NCI-H1436 treated with DMSO at 0.1 percent for 48 hours (cell line): ENCODE measurements at places on chromosomes 2 and 18.

- DNase-seq: no peak
Observed at GRCh38 chr2:33122726-33123125, 176.0 kb downstream of the LTBP1 start.

- DNase-seq: no peak
Observed at GRCh38 chr2:12127638-12128037, 381.2 kb downstream of the LPIN1 start.

DNA sequence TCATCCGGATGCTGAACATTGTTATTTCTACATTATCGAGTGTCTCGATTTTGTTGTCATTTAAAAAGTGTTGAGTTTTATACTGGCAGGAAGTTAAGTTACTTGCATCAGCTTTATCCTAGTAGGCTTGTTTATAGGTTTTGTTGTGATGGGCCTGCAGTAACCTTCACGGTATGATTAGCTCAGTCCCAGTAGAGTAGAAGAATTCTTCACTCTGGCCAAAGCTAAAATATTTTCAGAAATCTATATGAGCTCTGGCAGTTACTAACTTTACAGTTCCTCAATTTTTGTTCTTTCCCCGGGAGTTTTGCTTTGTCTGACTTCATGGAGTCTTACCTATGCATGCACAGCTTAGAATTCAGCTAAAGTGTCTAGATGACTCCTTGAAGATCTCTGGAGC is 294.9 kb downstream of the NAPG start:
- no peak for DNase-seq

DNA sequence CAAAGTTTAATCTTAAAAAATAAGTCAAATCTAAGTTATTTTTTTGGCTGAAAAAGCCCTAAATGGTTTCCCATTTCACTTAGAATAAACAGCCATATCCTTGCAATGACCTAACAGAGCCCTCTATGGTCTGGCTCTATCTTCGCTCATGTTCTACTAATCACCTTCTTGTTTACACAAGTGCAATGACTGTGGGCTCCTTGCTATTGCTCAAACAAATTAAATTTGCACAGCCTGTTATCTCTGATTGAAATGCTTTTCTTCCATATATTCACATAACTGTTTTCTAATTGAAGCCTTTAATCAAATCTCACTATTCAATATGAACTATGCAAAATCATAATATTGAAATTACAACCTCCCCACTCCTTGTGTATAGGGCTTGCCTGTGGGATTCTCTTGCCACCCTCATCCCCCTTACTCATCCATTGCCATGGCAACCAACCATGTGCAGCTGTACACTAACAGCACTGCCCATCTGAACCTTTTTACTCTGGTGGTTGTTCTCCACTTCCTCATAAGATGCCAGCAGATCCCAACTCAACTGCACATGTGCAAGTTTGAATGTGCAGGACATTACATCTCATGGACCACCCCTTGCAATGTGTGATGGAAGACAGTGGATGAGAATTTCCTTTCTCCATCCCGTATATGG is 1083.2 kb downstream of the SOCS6 start:
- DNase-seq: no peak

- DNase-seq: no peak
Observed at GRCh38 chr2:215535125-215535668, 99.3 kb upstream of the FN1 start.

DNA sequence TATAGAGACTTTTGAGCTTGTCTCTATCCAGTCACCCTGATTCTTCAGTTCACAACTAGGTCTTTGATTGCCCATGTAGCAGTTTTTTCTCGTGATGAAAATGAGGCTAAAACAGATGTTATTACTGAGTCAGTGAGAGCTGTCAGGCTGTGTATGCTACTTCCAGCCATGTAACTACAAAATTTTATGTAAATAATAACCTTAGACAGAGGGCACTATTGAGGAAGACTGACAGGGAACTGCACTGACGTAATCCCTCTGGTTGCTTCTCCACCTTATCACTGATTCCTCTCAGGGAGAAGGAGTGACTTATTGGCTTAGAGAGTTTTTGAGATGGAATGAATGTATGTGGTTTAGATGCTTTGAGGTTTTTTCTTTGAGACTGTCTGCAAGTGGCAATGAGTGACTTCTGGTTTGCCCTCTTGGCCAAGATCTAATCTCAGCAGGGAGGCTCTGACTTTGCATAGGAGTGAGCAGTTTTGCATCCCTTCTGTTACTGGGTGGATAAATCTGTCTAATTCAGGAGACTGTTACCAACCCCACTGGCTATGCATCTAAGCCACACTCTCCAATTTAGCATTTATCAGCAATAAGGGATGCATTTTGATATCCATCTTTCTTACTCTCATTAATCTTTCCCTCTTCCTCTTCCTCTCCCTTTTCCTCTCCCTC is 555.2 kb upstream of the FANCL start:
- no peak for DNase-seq

DNA sequence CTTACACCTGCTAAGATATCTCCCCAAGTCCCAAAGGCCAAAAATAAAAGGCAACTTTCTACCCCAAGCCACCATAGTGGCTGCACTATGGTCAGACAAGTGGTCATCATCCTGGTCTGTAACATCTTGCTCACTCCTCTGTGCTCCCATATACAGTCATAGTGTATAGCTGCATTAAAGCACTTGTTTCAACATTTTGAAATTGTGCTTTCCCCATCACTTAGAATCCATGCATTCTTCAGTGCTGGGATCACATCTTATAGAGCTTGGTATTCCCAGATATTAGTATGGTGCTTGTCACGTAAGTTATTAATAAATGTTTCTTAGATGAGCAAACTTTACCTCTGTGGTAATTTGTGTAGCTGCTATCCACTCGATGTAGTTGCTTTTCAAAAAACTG is 40.4 kb upstream of the CDC42EP3 start:
- no peak for DNase-seq

GRCh38 chr2:222434204-222434603 is 9.9 kb downstream of the SGPP2 start:
- no peak for DNase-seq

DNA sequence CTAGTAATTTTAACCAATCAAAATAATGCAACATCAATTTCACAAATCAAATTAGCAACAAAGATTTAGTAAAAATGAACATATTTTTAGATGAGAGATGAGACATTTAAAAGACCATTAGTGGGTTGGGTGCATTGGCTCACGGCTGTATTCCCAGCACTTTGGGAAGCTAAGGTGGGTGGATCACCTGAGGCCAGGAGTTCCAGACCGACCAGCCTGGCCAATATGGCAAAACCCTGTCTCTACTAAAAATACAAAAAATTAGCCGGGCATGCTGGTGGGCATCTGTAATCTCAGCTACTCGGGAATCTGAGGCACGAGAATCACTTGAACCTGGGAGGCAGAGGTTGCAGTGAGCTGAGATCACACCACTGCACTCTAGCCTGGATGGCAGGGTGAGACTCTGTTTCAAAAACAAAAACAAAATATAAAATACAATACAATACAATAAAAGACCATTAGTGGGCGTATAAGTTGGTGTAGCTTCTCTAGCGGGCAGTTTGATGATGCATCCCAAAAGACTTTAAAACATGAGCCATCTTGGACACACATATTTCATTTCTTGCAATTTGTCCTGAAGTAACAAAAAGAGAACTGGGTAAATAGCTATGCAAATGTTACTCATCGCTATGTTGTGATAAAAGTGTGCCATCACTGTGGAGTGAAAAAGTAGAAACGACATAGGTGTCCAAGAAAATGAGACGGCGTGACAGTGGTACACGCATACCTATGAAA is 101.8 kb downstream of the COL6A3 start:
- no peak for DNase-seq

DNA sequence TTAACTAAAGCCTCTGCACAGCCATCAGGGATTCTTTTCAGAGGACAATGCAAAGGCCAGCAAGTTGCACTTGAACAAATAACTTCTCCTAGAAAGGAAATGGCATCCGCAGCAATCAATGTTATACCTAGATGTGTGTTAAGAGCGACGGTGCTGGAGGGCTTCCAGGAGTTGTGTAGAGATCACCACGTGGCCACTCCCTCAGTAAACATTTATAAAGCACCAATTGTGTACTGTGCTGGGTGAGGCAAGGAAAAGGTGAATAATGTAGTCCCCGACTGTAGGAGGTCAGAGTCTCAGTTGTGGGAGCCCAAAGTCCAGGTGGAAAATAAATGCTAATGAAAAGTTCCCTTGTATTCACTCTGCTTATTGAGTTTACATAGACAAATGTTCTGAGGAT is 135.0 kb downstream of the ALK start:
- no peak for DNase-seq

GRCh38 chr2:75558786-75559679 is 1.7 kb downstream of the EVA1A start:
- DNase-seq: no peak

DNA sequence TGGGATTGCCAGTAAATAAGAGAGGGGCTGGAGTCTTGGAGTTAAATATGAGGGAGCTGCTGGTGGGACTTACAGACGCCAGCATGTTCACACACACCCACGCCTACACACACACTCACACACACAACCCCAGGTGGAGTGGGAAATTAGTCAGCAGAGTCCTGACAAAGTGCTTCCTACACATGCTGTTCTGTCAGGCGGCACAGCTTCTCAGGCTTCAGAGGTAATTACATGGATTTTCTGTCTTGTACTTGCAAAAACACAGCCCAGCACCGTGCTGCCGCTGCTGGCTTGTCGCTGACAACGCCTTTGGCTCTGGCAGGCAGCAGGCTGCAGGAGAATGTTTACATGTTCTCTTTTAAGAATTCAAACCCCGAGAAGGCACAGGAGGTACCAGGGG is 1186.3 kb upstream of the CELF4 start:
- DNase-seq: no peak

GRCh38 chr2:24643051-24643450 is 150.1 kb downstream of the PTRHD1 start:
- no peak for DNase-seq

GRCh38 chr2:225637259-225637658 is 237.7 kb downstream of the NYAP2 start:
- no peak for DNase-seq

DNA sequence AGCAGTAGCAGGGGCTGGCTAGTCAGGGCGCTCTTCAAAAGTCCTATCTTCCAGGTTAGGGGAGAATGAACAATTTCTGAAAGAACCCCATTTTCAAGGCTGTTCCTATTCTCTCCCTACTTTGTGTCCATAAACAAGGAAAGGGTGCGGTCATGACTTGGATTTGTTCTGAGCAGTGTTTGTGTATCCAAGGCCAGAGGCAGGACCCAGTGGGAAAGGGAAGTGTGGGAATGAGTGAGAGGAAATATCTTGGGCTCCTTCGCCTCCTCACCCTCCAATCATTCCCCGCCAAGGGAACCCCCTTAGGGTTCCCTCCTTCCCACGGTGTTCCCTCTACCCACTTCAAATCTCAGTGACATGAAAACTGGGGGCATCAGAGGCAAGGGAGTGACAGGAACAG is 25.5 kb upstream of the SPTBN1 start:
- DNase-seq: no peak

DNA sequence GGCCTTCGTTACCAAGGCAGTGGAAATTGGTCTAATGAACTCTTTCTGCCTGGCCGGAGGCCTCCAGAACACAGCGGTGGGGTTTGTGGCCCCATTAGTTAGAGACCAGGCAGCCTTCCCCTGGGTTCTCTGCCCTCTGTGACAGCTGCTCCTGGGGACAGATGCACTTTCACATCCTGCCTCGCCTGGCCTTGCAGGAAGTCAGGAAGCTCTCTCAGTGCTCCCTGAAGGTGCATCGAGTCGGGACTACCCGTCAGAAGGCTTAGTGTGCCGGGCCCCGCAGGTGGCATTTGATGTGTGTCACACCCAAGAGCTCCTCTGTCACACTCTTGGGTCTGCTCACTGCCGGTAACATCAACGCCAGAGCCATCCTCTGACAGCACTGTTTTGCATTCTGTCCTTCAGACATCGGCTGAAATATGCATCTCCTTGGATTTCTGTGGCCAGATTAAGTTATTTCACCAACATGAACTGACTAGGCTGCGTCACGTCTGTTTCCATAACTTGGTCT is 158.3 kb downstream of the LDLRAD4 start:
- no peak for DNase-seq

GRCh38 chr2:241943209-241943850 is 73.8 kb downstream of the RTP5 start:
- DNase-seq: no peak

GRCh38 chr2:55976681-55977080 is 53.1 kb upstream of the EFEMP1 start:
- no peak for DNase-seq

- no peak for DNase-seq
Observed at GRCh38 chr18:65365245-65365980, 385.4 kb upstream of the CDH7 start.

DNA sequence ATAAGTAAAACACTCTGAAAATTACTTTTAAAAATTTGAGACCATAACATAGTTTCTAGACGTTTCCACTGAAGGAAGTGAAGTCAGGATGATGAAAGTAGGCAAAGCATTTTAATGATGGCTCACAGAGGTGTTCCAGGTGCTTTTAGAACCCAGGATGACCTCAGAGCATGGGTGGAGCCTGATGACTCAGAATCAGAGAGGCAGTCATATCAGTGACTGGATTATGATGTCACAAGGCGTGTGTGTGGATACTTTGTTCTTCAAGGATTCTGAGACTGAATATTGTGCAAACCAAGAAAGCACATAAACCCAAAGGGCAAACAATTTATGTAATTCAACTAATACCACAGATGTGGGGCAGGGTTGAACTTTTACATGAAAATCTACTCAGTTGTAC is 208.0 kb upstream of the FBXO11 start:
- no peak for DNase-seq

GRCh38 chr2:59798687-59799232 is 754.7 kb downstream of the BCL11A start:
- no peak for DNase-seq

GRCh38 chr2:10661846-10662245 is 27.9 kb downstream of the NOL10 start:
- no peak for DNase-seq

DNA sequence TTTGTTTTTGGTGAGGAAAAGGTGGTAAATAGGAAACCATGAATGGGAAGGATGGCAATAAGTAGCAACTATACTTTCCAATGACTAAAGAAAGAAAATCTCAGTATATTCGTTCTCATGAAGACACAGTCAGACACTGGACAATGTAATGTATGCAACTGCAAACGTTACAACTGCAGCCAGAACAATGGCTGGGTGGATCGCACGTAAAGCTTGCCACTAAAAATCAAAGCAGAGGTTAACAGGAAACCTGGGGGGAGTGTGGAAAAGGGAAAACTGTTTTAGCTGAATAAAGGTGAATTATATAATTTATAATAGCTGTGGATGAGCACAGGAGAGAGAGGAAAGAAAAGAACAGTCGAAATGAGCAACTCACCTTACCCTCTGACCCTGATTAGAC is 33.3 kb downstream of the NEMP2 start:
- DNase-seq: no peak
